G401 (cell line): ENCODE measurements at places on chromosomes 16 and 17.

DNA sequence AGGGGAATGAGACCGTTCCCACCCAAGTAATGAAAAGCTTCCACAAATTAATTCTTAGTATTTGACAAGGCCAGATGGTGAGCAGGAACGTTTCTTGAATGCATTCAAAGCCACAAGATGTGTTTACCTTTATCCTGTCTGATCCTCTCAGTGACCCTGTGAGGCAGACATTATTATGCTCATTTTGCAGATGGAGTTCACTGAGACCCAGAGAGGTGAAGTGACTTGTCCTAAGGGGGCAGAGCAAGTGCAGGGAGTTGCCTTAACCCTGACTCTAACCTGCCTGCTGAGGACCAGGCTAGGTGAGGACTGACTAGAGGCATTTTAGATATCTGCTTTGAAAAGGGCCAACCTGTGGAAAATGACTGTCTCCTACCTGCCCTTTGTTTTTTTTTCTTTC, 156.7 kb downstream of the HAPSTR1 start:
- no peak for DNase-seq

DNA sequence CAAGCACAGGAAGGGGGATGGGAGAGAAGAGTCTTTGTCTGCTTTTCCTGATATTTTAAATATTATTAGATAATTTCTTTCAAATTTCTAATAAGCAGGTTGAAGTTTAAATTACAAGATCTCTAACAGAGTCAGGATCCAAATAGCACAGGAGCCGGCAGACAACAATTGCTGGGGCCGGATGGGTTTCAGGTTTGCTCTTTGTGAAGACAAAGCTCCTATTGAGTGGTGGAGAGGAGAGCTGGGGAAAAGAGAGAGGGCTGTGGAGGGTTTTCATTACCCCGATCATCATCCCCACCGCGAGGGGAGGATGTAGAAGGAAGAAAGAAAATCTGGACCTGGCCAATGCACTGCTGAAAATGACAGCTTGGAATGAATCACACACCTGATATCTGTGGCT, 197.3 kb downstream of the SOX9 start:
- DNase-seq, result no peak

DNA sequence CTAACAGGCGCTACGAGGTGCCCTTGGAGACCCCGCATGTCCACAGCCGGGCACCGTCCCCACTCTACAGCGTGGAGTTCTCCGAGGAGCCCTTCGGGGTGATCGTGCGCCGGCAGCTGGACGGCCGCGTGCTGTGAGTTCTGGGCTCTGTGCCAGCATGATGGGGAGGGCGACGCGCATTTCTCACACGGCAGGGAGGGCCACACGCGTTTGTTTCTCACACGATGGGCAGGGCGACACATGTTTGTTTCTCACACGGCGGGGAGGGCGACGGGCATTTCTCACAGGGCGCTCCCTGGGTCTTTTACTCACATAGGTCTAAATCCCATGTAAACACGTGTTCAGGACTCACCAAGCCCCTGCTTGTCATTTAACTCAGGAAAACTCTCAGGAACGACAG, 4.4 kb downstream of the GAA start:
- DNase-seq, result peak; percentile 20

- DNase-seq, result no peak
These were observed 1.2 kb downstream of the GNG13 start for GRCh38 chr16:799111-799947.

DNA sequence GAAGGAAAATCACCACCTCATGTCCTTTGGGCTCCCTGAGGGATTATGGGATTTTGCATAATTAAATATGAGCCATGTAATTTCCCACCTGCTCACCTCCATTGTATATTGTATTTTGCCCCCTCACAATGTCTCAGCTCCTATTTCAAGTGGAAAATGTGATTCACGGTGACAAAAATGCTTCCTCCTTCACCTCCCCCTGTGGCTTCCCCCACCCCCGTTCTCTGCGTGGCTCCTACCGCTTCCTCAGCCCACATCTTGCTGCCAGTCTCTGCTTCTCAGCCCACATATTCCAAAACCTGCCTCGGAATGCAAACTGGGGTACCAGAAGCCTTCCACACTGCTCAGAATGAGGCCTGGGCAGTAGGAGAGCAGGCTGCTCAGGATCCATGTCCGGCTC, 394.5 kb upstream of the C16orf82 start:
- DNase-seq, result no peak

GRCh38 chr16:11848842-11849241, 2.5 kb downstream of the RSL1D1 start:
- no peak for DNase-seq
